WTC11 (cell line): ENCODE measurements at places on chromosomes 16 and 17. TPM values are rescaled to one million over a fixed set of nuclear protein-coding genes. Genes with fewer than 3 reads are reported as not detected.

The DNAJA3 gene
- total RNA-seq = 54.8 to 64.1 TPM (median 56.0 TPM) in 3 replicates

The MATCAP1 gene
- total RNA-seq = 40.8 to 54.3 TPM (median 50.5 TPM) in 3 replicates

The PRAC2 gene
- 8.0 to 22.3 TPM (median 9.2 TPM) in 3 replicates for total RNA-seq

The KCNJ16 gene
- total RNA-seq = not detected in 3 replicates

The NOS2 gene
- 0.98 to 1.4 TPM (median 1.4 TPM) in 3 replicates for total RNA-seq

The SSTR5 gene
- total RNA-seq = 0.61 to 0.85 TPM (median 0.78 TPM) in 3 replicates

The HBA1 gene
- total RNA-seq = 2.1 to 3.4 TPM (median 3.1 TPM) in 3 replicates

The KCNJ18 gene
- not detected in 3 replicates for total RNA-seq

The OSGIN1 gene
- 0.73 to 1.7 TPM (median 1.1 TPM) in 3 replicates for total RNA-seq

The KRTAP4-1 gene
- total RNA-seq = not detected in 3 replicates

The ALOX15B gene
- 0.22 to 0.87 TPM (median 0.73 TPM) in 3 replicates for total RNA-seq

The PRR35 gene
- total RNA-seq = 0.72 to 1.1 TPM (median 0.94 TPM) in 3 replicates

The NPIPB13 gene
- total RNA-seq = 5.4 to 9.6 TPM (median 8.4 TPM) in 3 replicates

The MAPT gene
- total RNA-seq = 2.2 to 4.2 TPM (median 2.9 TPM) in 3 replicates

The PDILT gene
- total RNA-seq = not detected in 3 replicates

The TBC1D26 gene
- total RNA-seq = 2.2 to 3.6 TPM (median 3.5 TPM) in 3 replicates
